ENCODE measurements at places on chromosomes 4 and X. TPM values are rescaled to one million over a fixed set of nuclear protein-coding genes. Genes with fewer than 3 reads are reported as not detected.

The PAK3 gene
- 0.16 TPM for total RNA-seq

The TENM3 gene
- total RNA-seq, result 6.2 TPM

The HS3ST1 gene
- 1.3 TPM for total RNA-seq

The CYTL1 gene
- total RNA-seq, result 29.8 TPM

The NEXMIF gene
- not detected for total RNA-seq
